ENCODE measurements at places on chromosomes 1 and 21.
A peak's percentile ranks its signal among the peaks of the same experiment; 100 is the strongest.

DNA sequence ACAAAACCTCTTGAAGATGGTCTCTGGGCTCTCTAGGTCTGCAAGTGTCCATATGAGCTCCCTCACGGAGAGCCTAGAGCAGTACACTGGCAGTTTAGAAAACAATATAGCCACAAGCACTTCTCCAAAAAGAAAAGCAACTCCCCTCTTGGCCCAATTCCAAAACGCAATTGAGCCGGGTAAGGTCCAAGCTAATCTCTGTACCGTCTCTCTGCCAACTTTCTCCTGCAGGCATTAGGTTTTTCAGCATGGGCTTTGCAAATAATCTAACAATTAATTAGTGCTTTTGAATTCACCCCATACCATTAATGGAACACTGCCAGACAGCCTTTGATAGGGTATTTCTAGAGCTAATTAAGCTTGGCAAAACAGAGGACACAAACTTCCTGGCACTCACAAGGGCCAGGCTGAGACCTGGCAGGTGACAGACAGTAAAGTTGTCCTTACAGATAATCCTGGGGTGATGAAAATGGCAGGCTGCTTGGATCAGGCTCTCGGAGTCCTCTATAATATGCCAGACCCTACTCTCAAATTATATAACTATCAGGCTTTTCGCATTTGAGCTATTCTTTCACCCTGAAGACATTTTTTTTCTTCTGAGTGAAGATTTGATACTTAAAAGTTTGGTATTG is 39.8 kb downstream of the TGFBR3 start:
- no peak for DNase-seq

DNA sequence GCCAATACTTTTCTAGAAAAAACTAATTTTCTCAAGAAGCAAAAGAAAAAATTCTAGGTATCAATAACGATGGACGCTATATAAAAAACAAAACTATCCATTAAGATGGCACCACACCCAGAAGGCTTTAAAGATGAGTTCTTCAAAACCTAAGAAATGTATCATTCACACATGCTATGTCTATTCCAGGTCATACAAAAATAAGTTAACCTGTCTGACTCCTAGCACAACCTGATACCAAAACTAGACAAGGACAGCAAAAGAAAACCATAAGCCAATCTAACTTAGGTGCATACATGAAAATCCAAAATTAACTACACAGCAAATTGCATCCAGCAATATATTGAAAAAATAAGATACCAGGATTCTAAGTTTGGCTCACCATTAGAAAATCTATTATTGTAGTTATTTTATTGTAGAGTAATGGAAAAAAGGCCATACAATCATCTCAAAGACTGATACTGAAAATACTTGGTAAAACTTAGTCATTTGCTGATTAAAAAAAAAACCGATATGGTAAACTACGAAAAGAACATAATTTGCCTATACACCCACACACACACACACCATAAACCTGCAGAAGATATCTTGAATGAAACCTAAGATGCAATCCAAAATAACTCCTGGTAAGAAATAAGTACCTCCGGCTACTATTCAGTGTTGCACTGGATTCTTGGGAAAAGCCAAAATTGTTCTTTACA is 55.0 kb downstream of the TRAF5 start:
- no peak for DNase-seq

- no peak for DNase-seq
These were observed 324.9 kb upstream of the ST6GALNAC5 start for GRCh38 chr1:76542359-76542758.

- no peak for DNase-seq
These were observed 44.4 kb downstream of the SH3GLB1 start for GRCh38 chr1:86748622-86749373.

DNA sequence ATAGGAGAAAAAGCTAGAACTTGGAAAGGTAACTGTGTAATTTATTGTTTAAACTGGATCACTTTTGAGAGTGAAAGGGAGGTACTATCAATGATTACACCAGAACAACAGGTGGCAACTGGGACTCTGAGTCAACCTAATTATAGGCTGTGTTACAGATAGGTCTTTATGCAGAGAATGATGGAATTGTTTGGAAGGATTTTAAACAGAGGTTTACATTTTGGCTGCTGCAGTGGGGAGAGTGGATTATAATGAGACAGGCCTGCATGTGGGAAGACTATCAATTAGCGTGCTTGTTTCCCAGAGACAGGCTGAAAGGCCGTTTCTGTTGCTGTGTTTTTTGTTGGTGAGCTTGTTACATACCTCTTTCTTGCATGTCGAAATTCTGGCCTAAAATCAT is 432.9 kb downstream of the PLA2G4A start:
- no peak for DNase-seq

- no peak for DNase-seq
These were observed 2005.7 kb downstream of the MRPL39 start for GRCh38 chr21:23601549-23601948.

DNA sequence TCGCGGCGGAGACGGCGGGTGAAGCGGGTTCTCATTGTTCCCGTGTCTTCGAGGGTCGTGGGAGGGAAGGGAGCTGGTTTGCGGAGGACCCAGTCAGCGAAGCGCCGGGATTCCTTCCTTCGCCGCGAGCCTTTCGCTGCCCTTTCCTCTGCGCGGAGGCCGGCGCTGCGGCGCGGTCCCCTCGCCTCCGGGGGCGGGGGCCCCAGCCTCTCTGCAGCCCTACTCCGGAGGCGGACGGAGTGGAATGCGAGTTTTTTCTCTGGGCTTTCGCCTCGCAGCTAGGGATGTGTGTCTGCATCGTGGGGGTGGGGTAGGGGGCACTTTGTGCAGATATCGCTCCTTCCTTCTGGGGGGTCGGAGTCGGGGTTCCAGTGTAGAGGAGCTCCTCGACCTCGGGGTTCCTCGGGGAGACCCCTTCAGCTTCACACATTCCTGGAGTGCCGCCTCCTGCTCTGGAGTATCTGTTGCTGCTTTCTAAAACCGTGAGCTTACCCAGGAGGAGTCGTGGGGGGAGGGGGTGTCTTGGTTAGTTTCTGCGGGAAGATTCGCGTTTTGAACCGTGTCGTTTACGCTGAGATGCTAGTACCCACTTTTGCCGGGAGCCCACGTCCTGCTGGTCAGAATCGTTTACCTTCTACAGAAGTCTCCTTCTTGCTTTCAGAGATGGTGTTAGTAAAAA is 595 bp downstream of the RNF2 start:
- peak; percentile 46 for DNase-seq

DNA sequence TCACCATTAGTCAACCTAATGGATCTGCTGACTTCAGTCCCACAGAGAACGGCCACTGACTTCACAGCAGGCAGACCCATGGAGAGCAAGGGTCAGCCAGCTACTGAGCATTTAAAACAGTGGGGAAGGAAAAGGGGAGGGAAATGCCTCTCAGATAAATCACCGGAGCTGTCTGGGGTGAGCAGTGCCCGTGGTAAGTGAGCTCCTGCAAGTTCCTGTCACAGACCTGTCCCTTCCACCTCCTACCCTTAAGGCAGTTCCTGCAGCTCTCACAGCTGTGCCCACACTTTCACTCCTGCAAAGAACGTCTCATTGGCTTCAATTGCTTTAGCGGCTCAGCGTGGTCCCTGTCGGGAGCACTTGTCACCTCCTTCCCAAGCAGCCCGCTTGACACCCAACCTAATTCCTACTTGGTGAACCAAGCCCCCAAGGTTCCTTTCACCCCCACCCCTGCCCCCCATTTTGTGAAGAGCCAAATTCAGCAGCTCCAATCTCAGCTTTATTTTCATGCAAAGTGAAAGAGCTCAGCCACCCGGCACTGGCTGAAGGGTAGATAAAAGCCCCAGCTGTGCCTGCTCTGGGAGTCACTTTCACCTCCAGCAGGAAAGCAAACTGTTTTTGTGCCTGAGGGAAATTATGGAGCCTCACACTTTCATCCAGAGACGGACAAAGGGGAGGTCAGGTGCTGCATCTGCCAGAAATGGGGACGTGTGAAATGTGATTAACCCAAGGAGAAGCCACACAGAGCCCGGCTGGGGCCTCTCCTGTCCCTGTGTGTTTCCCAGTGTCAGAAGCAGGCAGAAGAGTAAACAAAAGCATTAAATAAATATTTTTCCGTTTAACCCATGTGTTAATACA is 306.2 kb downstream of the TTLL7 start:
- peak; percentile 37 for DNase-seq

DNA sequence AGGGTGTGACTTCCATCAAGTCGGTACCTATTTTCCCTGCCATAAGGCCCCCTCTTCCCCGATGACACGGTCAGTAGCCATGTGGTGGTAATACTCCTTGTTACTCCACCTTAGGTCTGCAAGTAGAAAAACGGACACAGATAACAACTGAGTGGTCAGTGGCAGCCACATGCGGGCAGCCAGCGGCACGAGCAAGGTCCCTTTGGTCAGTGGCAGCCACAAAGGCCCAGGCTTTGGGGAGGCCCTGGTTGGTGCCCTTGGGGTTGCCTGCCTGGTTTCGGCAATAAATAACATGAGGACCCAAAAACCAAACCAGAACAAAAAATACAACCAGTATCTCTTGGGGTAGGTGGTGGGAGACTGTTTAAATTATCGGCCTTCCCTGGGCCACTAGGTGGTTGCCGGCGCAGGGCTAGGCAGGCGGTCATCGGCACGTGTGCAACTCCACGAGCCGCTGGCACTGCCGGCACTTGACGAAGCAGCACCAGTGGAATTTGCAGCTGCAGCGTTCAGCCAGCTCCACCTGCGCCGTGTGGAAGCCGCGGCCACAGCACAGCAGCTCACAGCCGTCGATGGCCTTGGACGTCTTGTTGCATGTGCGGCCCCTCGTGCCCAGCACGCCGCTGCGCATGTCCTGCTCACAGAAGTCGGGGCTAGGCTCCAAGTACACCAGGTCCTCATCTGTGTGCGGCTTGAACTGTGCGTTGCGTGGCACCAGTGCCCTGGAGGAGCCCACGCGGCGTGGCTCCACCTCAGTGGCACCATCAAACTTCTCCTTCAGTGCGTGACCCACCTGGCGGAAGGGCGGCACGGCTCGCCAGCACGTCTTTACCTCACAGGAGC is 23.1 kb downstream of the WNT4 start:
- DNase-seq: no peak

DNA sequence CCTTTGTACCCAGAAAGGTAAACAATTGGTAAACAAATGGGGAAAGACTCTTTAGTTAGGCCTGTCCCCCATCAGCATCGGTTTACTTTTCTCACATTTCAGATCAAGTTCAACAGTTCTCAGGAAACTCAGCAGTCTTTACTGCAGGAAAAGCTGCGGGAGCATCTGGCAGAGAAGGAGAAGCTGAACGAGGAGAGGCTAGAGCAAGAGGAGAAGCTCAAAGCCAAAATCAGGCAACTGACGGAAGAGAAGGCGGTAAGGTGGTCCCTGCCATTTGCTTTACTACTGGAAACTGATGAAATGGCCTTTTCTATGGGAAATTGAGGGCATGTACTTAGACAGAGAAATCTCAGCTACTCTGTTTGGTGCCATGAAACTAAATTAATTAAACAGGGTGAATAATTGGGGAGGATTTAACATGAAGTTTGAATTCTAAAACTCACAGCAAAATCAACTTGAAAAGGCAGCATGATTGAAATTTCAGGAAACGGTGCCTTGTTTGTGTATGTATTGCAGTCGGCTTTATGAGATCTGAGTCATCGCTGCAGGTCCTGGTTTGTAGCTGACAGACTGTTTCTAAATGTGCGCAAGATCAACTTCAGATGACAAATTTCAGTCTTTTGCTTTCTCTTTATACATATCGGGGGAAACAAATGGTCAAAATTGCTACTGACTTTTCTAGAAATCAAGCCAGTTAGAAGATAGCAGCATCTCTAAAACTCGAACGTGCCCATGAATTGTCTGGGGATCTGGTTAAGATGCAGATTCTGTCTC is 67.9 kb upstream of the EFHD2 start:
- DNase-seq: no peak

DNA sequence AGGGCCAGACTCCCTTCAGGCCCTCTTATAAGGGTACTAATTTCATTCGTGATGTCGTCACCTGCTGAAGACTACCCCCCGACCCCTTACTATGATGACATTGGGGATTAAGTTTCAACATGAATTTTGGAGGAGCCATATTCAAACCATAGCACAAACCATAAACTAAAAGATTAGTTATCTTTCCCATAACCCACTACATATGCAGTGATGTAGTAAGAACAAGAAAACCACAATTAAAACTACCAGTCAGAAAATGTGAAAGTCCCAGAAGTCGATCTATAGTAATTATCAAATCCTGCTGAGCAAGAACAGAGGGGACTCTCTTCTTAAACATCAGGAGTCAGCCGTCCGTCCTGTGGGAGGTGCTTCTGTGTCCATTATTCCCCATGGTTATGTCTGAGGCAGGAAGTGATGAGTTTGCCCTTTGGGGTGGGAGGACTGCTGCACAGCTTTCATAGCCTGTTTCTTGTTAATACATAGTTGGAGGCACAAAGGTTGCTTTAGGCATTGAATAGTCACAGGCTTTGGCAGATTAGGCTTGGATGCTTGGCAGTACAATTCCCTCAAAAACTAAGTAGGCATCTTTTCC is 35.9 kb upstream of the PTGFRN start:
- no peak for DNase-seq

GRCh38 chr1:175287377-175287776 is 94.8 kb upstream of the KIAA0040 start:
- no peak for DNase-seq

DNA sequence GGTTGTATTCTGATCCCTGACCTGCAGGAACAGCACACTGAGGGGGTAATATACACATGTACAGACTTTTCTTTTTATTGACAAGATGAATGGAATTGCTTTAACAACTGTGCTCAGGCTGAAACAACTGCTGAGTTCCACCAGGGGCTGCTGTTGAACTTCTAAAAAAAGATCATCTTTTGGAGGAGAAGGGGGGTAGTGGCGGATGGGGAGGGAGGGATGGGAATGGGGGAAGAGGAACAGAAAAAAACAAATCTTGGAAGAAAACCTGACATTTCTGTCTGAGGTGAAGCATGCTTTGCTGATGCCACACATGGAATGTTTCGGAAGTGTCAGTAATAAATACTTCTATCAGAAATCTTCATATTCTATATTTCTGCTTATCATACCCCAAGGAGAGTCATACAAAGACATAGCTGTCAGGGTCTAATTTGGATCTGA is 75.0 kb downstream of the RWDD3 start:
- no peak for DNase-seq

DNA sequence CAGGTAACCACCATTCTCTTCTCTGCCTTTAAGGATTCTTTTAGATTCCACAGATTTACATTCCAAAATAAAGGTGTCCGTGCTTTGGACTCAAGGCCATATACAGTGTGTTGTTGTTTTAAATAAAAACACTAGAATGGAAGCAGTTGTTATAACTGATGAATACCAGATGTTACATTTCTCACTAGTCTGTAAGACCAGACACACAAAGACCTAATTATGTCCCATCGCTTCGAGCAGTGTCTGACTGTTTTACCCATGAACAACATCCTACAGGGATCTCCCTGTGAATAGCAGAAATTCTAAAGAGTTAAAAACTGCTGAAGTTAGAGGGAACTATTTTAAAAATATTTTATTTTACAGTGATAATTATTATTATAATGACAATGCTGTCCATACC is 574.7 kb upstream of the ZP4 start:
- DNase-seq: no peak

GRCh38 chr1:60878323-60878722 is 204.0 kb upstream of the NFIA start:
- no peak for DNase-seq

All from liver (tissue), 10 donors.